ENCODE measurements at places on chromosomes 1 and 21.

GRCh38 chr1:87137342-87137739 lies 191.3 kb upstream of the LMO4 start:
- no peak for DNase-seq

DNA sequence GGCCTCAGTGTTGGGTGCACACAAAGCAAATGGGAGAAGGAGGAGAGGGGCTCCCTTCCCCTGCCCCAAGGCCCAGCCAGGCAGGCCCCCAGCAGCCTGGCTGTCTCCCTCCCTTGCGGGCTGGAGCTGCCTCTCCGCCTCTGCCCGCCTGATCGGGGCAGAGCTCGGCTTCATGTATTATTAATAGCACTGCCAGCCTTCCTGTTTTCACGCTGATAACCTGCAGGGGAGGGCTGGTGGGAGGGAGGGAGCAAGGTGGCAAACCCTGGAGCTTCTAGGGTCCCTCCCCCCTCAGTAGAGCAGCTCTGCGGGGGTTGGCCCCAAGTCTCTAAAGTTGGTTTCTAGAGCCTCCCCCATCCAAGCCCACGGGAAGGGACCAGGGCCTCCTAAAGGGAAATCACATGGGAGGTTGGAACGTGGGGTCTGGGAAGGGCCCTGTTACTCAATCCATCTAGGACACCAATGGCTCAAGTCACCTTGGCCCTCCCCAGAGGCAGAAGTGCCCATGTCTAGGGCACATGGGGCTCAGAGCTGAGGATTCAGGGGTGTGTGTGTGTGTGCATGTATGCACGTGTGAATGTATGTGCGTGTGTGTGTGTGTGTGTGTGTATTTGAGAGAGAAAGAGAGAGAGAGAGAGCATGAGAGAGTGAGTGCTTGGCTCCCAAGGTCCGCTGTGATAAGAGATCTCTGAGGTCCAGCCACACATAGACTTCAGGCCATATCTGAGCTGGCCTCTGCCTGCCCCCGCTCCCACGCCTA lies 21.8 kb upstream of the POU3F1 start:
- no peak for DNase-seq

- no peak for DNase-seq
Observed at GRCh38 chr1:6096243-6097116, 50.8 kb downstream of the KCNAB2 start.

DNA sequence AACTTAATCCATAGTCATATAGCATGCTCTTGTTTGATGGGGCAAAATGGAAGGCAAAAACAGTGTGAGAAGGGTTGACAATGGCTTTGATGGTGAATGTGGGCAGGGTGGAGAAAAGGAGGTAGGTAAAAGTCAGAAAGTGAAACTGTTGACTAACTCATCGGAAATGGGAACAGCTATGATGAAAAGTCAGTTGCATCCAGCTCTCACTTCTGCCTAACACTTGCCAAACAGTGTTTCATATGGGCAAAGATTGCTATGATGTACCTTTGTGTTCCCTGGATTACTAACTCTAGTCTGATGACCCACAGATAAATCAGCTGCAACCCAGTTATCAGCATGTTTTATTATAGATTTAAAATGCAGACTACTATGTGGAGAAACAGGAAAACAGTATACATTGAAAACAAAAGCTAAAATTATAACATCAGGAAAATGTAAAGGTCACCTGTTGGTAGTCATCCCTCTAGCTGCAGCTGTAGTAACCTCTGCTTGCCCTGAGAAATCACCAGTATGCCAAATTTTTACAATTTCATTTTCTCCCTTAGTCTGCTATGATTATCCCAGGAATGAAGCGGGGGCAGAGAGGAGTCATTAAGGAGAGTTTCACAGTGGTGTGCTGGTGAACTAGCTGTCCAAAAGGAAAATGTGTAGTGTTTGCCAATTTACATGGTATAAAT lies 11.7 kb downstream of the TNFSF18 start:
- DNase-seq = no peak

- no peak for DNase-seq
Observed at GRCh38 chr21:35641271-35642016, 418.9 kb downstream of the SETD4 start.

- DNase-seq = no peak
Observed at GRCh38 chr1:12409681-12410080, 179.9 kb downstream of the VPS13D start.

DNA sequence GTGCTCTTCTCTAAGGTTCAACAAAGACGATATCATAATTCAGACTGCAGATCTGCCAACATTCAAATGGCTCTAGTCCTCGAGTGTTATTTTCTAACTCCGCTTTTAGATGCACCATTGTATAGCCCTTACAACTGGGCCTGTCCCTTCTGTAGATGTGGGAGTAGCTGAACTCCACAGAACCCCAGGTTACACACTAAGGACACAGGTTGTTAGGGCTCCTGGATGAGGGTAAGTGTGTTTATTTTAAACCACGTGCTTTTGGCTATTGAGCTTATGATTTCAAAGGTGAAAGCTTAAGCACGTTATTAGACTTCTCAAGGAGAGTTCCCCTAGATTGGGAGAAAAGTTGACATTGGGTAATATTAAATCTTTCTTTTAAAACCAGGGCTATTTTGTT lies 64.7 kb downstream of the MPZL1 start:
- no peak for DNase-seq

GRCh38 chr1:27656157-27656893 lies 15.7 kb downstream of the IFI6 start:
- DNase-seq = no peak

DNA sequence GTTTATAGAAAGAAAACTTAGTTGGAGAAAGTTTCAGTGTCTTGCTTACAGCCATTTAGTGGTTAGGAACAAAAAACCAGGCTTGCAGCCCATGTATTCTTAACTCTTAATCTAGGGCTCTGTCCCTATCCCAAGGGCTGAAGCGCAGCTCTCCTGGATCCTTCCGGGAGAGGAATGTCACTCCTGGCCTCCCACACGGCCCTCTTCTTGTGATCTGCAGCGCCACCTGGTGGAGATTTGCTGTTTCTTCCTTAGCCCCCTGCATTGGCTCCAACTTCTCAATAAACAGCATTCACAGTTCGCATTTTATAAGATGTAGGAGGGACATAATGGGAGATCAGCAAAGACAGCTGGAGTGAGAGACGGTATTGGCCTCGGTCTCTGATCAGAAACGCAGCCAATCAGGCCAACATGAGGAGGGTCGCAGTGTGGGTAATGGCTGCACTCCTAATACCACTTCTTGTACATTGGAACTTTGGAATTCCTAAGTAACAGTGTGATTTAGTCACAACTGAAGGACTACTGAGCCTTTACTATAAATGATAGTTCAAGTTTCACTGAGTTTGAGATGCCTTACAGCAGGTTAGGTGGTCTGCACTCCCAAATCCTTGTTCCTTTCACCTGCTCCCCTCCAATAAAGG lies 283.4 kb downstream of the ASTN1 start:
- DNase-seq = peak; percentile 46

GRCh38 chr1:6967431-6968111 lies 182.3 kb downstream of the CAMTA1 start:
- DNase-seq = no peak

DNA sequence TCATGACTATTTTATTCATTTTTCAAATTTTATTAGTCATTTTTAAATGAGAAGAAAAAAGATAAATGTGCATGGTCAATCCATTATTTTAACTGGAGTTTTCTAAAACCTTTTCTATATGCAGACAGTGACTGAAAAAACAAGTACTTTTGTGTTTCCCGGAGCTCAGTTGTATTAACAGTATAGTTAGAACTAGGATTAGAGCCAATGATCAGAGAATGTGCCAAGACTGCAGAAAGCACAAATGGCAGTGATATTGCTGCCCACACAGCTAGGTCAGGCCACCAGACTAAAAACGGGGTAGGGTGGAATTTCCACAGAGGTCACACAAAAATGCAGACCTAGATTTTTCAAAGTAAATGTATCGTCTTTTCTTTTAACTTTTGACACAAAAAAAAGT lies 163.1 kb upstream of the GRIK3 start:
- DNase-seq = no peak

- no peak for DNase-seq
Observed at GRCh38 chr1:27878787-27879335, 6.5 kb downstream of the THEMIS2 start.

DNA sequence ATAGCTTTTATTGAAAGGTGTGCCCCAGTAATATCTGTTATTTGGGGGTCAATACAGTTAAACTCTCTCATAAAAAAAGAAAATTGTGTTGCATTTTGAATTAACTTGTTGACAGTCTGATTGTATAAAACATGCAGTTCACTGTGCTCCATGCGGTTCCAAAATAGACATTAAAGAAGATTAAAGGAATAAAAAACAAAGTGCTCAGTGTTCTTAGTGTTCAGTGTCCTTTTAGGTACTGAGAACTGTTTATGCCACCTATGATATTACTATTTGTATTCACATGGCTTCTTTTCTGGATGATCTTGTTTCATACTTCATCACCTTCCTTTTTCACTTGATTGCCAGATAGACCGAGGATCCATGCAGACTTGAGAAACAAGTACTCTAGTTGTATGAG lies 15.3 kb upstream of the SGIP1 start:
- no peak for DNase-seq

DNA sequence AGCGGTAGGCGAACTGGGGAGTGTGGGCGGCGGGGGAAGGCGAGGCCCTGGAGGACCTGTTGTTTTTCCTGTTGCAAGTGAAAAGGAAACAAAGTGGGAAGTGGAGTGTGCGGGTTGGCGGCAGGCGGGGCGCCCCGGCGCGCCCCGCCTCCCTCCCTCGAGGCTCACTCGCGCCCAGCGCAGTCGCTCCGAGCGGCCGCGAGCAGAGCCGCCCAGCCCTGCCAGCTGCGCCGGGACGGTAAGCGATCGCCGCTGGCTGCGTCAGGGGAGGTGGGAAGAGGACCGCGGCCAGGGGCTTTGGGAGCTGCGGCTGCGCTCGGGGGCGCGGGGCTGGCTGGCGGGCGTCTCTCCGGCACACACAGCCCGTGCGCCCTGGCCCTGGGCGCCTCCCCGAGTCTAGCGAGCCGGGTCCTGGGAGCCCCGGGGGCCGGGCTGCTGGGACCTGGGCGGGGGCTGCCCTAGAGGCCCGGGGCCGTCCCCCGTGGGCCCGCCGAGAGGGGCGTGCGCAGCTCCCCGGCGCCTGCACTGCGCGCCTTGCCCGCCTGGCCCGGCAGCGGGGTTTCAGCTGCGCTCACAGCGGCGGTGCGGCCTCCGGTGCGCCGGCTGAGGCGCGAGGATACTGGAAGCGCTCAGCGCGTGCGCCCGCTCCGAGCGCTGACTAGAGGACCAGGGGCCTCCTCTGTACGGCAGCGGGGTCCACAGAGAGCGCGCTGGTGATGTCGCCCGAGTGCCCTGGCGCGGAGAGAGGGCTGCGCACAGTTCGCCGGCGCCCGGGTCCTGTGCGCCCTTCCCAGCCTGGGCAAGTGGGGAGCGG lies at the start of gene PIK3CD:
Gene PIK3CD (plus strand): TSS at position 167 of the 814 bp plus-strand sequence. CDS start 58,725 bp downstream, outside the sequence.
- DNase-seq = no peak

GRCh38 chr1:8483586-8483985 lies 165.7 kb downstream of the SLC45A1 start:
- no peak for DNase-seq

DNA sequence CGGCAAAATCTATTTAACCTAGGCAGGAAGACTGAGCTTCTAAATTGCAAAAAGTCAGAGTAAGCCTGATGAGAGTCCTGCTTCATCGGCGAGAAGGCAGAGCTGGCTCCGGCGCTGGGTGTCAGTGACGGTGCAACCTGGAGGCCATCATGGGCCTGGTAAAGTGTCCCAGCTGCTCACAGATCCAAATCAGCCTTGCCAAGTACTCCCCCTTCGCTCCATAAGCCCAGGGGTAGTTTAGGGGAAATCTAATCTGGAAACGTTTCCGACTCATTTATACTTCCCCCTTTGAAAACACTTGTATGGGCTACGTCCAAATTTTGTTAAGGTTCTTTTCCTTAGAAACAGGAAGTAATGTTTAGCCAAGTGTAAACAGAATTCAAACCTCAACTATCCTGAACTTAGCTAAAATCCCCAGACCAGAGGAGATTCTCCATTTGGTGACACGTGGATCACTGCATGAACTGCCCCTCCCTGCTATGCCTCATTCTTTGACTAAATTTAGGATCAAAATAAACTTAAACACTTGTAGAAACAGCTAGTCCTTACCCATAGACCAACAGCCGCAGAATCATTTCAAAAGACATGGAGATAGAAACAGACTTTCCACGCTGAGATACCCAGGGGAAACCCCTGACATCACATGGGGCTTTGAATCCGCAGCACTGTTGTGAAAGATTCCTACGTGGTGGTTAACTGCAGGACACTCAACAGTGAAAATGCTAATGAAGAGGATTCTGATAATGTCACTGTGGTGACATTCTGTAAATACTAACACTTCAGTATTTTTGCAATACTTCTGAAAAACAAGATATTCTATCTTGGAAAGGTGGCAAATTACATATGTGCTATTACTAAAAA lies 172.7 kb downstream of the TGFBR3 start:
- DNase-seq = no peak

DNA sequence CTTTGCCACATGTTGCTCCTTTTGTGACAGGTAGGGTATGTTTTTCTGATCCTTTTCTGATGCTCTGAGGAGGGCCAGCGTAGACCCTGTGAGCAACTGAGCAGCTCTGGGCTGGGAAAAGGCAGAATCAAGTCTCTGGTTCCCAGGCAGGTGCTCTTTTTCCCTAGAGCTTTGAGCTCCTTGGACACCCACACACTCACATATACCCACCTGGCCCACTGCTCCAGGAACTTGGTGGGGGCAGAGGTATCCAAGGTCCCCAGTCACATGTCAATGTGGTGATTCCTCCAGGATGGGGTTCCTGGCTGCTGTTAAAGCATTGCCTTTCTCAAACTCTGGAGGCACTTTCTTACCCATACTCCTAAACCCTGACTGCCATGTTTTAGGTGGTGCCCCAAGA lies 5.4 kb downstream of the CD2 start:
- DNase-seq = no peak

DNA sequence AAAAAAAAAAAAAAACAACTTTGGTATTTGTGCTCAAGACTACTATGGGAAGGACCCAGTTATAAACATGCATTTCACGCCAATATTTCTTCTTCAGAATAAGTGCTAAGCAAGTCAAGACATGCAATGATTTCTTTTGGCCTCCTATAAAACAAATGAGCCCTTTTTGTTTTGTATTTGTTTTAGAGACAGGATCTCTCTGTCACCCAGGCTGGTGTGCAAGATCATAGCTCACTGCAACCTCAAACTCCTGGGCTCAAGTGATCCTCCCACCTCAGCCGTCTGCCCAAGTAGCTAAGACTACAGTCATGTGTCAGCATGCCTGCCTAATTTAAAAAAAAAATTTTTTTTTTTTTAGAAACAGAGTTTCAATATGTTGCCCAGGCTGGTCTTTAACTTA lies 348.7 kb downstream of the PCP4 start:
- no peak for DNase-seq

GRCh38 chr1:187878883-187879282 lies 1050.1 kb downstream of the PLA2G4A start:
- no peak for DNase-seq

GRCh38 chr21:38925478-38925877 lies 119.7 kb downstream of the ETS2 start:
- DNase-seq = no peak

- no peak for DNase-seq
Observed at GRCh38 chr1:219236933-219237610, 63.4 kb downstream of the LYPLAL1 start.
